NCI-H1436 (cell line): ENCODE measurements at places on chromosomes 6 and 20.

DNA sequence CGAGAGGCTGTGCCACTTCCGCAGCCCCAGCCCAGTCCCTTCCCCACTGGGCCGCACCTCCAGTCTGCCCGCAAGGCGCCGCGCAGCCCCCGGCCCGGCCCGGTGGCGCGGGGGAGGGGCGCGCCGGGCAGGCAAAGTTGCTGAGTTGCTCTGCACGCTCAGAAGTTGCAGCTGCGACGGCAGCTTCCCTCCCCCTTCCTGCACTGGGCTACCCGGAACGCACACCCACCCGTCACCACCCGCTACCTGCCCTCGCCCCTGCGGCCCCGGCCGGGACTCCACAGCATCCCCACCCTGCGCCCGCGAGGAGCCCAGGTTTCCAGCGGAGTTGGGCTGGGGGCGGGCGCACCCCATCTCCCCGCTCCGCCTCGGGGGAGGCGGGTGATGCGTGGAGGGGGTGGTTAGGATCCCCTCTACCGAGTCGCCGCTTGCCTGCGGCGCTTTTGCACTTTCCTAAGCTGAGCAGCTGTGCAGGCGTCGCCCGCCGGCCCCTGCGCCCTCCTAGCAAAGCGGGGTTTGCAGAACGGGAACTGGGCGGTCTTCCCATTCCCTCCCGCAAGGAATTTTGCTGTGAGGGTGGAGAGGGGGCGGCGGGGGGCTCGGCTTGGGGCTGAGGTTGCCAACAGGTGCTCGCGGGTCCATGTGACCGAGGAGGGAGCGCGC lies 55.9 kb upstream of the RREB1 start:
- no peak for DNase-seq

DNA sequence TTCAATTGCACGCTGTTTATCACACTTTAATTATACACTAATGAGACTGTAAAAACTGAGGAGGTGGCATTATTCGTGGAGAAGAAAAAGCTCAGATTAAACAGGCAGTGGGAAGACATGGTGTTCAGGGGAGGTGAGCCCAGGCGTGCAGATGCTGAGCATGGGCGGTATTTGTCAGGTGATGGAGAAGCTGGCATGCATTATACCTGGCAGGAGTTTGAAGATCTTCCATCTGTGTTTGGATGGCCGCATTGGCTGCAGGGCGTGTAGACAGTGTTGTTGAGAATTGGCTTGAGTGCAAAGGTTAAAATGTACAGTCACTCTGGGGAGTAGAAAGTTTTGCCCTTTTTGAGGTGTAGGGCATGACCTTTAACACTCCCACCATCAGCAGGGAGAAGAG lies 213.8 kb downstream of the ERMARD start:
- DNase-seq: no peak

DNA sequence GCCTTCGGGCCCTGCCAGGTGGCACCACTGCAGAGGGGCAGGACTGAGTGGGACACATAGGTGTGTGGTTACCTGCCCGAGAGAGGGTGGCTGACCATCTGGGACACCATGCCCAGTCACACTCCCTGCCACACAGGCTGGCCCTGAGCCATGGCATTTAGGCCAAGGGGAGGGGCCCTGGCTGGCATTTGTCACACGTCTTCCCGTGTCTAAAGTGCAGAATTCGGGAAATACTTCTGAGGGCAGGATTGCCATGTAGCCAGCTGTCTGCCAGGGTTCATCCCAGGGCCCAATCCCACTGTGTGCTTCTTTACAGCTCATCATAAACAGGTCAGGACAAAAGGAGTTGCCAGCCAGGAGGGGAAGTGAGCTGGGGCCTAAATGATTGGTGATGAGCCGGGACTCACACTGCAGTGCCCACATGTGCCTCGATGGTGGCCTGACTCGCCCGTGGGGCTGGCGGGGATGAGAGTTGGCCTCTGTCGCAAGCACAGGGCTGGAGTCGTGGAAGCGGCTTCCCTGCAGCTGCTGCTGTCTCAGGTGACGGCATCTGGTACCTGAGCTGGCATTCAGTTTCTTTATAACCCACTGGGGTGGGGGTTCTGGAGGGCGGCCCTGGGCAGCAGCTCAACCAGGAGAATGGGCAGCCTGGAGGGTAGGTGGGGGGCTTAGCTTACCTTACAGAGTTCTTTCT lies 5.9 kb upstream of the UNC93A start:
- no peak for DNase-seq

- no peak for DNase-seq
These were observed 244.3 kb downstream of the TTLL2 start for GRCh38 chr6:167569041-167569805.

- no peak for DNase-seq
These were observed 5.4 kb downstream of the ADA start for GRCh38 chr20:44646023-44646640.

- no peak for DNase-seq
These were observed 9.0 kb downstream of the ADISSP start for GRCh38 chr20:3758566-3758965.

GRCh38 chr6:2725999-2726567 lies 24.6 kb downstream of the MYLK4 start:
- peak; percentile 10 for DNase-seq

DNA sequence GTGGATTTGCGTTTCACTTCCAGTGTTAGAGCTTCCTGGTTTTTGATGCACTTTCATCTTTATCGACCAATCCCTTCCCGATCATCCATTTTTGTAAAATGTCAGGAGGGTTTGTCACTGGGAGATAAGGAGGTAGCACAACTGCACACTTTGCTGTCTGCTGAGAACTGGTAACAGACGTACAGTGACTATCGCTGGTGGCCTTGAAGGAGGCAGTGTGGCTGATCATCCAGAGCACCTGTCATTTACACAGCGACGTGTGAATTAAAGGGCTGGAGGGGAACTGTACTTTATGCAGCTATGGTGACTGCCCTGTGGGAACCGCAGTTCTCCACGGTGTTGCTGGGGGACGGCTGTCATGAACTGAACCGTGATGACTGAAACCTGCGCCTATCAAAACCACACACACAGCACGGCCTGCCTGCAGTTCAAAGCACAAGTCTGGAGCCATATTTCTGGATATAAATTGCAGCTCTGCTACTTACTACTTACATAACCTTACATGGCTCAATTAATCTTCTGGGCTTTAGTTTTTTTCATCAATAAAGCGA lies 50.0 kb downstream of the HUS1B start:
- DNase-seq: no peak

DNA sequence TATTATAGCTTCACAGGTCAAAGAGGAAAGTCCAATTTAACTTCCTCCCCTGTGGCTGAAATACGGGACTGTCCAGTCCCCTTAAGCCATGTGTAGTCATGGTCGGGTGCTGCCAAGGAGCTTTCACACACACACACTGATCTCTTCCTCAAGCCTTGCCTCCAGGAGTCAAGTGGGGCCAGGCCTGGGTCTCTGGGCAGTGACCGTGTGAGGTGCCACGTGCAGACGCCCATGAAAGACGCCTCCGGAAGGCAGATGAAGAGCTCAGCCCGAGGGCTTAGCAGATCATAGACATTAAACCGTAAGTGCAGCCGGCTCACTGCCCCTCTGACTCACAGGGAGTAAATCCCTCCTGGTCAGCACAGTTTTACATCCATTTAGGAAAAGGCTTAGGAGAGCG lies 4.2 kb downstream of the GABRR2 start:
- no peak for DNase-seq

GRCh38 chr20:45010399-45010828 lies 44.1 kb downstream of the STK4 start:
- no peak for DNase-seq

DNA sequence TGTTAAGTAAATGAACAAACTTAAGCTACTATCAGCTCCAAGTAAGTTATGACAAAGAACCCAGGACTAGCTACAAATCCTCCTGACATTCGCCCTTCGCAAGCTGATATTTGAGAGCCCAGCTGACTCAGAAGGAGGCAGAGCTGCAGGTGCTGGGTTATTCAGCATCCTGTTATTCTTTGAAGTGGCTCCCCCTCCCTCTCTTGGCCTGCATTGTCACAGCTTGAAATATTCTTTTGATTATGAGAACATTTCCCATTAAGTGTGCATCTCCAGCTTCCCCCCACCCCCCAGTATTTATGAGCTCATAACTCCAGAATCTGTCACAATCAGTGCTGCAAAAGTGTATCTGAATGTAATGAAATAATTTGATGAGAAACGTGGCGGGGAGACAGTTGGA lies 78.8 kb upstream of the RALY start:
- peak; percentile 7 for DNase-seq

DNA sequence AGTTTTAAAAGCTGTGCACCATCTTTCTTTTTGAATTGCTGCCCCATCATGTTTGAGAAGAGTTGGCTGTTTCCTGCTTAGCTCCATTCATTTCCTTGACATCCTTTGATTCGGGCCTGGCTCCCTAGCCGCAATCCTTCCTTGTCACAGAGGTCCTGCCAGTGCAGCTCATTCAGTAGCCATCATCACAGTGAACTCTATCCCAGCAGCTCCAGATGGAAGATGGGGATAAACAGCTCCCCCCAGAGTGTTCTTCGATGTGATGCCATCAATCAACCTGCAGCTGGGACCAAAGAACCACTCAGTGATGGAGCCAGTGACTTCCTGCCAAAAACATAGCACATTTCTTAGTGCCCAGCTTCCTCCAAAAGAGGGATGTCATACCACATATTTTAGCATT lies 158.8 kb downstream of the FRK start:
- no peak for DNase-seq

DNA sequence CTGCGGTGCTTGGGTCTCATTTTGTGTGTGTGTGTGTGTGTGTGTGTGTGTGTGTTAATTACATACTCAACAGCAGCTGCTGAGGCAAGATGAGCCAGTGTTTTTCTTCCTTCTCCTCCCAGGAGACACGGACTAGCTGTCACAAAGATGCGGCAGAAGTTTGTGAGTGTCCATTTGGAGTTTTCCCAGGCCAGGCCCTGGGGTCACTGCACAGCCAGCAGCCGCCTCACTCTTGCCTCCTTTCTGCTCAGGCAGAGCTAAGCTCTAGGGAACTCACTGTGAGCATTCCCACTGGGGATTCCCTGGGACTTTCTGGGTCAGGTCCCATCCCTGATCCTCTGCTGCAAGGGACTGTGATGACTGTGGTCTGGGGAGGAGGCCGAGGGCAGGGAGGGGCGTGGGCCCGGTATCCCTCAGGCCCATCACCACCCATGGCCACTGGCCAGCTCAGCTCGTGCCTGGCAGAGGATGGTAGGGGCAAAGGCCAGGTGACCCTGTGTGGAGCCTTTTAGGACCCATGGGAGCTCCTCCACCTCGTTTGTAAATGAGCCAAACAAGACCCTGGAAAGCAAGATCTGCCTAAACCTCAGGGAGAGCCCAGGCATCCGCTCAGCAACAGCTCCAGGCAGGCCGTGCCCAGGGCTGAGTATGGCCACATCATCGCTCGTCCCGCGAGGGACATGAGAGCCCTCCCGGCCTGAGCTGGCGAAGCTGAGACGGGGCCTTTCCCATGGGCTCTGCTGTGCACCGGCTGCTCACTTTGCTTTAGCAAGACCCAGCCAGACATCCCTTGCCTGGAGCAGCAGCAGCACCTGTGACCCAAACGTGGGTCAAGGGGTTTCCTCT lies 102.0 kb downstream of the PSMB1 start:
- DNase-seq: peak; percentile 16

- no peak for DNase-seq
These were observed 907.3 kb upstream of the MANEA start for GRCh38 chr6:94670017-94670416.

GRCh38 chr6:161010418-161010817 lies 18.8 kb downstream of the MAP3K4 start:
- no peak for DNase-seq

- DNase-seq: no peak
These were observed 12.7 kb downstream of the CGA start for GRCh38 chr6:87082160-87082721.

DNA sequence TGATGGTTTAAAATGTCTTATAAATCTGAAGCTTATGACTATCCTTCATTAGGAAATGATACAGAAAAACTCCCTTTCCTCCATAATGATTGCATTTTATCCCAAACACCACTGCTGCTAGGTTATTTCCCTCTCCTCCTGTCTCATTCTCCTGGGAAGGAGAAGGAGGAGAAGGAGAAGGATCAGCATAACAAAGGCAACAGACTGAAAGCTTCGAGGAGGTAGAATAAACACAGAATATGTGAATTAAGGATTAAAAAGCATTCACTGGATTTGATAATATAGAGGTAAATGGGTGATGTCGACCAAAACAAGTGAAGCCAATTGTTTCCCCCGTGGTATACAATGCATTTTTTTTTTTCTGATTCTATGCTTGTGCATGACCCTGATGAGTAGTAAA lies 82.0 kb downstream of the WASF1 start:
- no peak for DNase-seq

DNA sequence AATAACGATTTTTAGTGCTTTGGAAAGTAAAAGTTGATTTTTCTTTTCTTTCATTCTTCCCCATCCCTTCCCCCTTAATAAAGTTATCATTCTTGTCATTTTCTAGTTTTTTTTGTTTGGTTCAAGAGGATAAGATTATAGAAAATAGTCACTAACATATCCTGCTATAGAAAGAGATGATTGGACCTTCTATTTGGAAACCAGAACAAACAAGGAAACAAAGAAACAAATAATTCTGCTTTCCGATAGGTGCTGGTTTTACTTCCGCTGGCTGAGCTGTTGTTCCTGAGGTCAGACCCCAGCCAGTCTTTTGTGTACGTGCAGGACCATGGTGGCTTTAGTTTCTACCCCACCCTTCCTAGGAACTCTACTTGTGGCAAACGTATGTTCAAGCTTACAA lies at the start of gene CDH26:
TSS of gene CDH26 (plus strand) at position 301 of the 400 bp plus-strand sequence. CDS start 304 bp downstream, outside the sequence.
- no peak for DNase-seq

- no peak for DNase-seq
These were observed 49.2 kb downstream of the CDH26 start for GRCh38 chr20:60007464-60007863.

DNA sequence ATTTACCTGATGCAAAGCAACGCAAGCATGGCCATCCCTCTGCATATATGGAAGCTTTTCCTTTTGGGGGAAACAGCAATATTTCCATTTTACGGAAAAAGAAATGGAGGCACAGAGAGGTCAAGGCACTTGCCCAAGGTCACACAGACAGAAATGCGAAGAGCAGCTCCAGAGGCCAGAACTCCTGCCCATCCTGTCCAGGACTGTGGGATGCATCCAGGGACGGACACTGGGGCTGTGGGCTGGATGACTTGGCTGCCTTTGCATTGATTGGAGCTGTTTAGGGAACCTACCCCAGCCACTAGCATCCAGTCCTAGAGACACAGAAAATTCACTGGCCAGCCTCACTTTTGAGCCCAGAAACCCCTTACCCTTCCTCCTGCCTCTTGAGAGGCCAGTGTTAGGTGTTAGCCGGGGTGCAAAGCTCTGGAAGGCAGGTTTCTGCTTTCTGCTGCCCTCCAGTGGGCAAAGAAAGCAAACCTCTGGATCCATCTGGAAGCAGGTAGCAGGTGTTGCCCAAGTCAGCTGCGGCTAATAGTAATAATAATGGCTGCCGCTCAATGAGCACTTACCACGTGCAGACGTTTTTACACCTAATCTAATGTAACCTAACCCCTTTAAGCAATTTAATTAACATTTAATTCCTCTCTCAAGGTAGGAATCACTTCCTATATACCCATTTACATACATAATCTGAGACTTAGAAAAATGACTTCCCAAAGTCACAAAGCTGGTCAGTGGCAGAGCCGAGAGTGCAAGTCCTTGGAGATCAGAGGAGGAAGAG lies 31.7 kb upstream of the CCN5 start:
- DNase-seq: no peak
